Stimulated activated CD4-positive, alpha-beta T cell treated with anti-CD3 and anti-CD28 coated beads, TNF-alpha, amount 100 ng/mL, for 48 hours (primary cell): ENCODE measurements at places on chromosomes 6 and 20.

DNA sequence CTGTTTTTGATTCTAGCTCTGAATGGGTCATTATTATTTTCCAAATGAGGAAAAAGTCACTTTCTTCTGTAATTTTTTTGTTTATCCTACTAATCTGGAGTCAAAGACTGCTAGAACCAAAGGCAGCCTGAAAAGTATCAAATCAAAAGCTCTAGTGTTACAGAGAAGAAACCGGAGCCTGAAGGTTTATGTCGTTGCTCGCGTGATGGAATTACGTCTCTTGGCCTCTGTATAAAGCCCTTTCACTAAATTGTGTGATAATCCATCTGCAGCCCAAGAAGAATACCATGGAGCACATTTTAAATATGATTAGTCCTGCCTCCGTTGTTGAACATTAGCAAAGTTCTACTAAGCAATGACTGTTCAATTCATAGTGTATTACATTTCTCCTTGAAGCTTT is 738.6 kb downstream of the C6orf118 start:
- no peak for DNase-seq

GRCh38 chr6:9515633-9516606 is 899.0 kb downstream of the TFAP2A start:
- DNase-seq = no peak

DNA sequence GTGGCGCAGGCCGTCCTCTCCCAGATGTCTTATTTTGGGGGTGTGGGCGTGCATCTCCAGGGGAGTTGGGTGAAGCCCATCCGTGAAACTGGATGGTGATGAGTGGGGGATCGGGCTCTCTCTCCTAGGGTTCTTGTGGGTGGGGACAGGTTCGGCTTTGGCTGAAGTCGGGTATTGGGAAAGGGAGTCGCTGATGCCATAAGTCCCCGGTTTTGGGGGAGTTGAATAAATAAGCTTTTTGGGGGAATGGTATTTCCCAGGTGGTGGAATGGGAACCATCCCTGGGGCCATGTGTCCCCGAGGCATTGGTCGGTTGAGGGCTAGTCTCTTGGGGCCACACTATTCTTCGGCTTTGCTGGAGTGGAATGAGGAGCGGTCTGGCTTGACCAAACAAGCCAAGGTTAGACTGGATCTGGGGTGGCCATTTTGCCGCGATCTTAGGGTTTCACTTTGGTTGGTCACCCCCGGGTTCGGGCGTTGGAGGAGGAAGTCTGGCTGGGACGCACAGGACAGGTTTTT is 481 bp downstream of the ZNF133 start:
- no peak for DNase-seq

DNA sequence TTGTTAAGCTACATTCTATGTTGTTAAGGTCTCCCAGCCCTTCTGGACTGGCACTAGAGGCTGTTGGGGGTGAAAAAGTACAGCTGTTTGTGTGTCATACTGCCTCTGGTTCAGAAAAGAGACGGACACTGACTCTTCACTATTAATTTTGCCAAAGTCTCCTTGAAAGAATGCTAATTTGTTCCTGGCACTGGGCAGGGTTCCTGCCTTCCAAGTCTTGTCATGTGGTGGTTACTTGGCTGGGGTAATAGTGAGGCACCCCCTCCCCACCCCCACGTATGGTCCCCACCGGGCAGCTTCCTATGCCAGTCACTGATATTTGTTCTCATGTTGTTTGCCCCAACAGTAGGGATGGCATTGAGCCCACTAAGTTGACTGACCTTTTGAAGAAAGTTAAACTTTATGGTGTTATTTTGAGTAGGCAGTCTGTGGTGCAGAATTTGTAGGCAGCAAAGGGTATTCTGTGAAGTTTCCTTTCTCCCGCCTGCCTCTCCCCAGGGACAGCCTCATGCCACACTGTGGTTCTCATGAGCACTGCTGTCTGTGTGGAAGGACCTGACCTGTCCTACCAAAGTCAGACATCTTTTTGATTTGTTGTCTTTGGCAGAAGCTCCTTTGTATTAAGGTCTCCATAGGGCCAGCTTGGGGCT is 8.7 kb downstream of the CDS2 start:
- no peak for DNase-seq

GRCh38 chr6:71396410-71396801 is 107.8 kb downstream of the OGFRL1 start:
- no peak for DNase-seq

- no peak for DNase-seq
Observed at GRCh38 chr6:25014791-25015560, 79.2 kb upstream of the RIPOR2 start.

GRCh38 chr6:121330516-121330915 is 3.8 kb downstream of the TBC1D32 start:
- no peak for DNase-seq

DNA sequence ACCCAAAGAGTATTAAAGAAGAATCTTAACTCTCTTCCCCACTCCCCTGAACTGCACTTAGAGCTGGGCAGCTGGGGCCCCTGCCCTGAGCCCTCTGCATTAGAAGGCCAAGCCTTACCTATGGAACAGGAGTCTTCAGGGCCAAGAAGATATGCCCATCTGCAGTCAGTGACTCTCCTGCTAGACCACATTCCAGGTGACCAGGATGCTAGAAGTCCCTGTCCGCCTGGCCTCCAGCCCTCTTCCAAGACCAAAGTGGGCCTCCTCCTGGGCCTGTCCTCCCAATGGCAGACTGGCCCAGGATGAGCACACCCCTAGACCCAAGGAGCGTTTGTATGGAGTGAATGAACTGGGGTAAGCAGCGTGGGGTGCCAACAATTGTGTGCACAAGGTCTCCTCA is 259.1 kb downstream of the LY86 start:
- DNase-seq = no peak

DNA sequence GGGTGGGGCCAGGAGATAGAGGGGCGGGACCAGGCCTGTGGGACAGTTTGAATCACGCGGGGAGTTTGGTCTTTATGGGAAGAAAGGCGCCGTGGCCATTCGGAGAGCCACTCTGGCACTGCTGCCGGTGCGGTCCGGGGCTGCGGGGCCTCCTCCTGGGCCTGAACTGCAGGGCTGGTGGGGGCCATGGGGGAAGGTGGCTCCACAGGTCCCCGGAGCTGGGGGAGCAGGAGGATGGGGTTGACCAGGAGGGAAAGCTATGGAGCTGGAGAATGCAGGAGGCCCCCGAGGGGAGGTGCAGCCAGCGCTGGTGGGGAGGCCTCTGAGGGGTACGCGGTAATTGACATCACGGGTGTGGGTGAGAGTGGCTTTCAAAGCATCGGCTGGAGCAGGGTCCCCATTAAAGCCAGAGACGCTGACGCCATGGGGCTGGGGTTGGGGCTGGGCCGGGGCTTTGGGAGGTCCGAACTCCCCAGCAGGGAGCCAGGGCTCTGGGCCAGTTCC is 1.8 kb upstream of the BHLHE23 start:
- DNase-seq = no peak

DNA sequence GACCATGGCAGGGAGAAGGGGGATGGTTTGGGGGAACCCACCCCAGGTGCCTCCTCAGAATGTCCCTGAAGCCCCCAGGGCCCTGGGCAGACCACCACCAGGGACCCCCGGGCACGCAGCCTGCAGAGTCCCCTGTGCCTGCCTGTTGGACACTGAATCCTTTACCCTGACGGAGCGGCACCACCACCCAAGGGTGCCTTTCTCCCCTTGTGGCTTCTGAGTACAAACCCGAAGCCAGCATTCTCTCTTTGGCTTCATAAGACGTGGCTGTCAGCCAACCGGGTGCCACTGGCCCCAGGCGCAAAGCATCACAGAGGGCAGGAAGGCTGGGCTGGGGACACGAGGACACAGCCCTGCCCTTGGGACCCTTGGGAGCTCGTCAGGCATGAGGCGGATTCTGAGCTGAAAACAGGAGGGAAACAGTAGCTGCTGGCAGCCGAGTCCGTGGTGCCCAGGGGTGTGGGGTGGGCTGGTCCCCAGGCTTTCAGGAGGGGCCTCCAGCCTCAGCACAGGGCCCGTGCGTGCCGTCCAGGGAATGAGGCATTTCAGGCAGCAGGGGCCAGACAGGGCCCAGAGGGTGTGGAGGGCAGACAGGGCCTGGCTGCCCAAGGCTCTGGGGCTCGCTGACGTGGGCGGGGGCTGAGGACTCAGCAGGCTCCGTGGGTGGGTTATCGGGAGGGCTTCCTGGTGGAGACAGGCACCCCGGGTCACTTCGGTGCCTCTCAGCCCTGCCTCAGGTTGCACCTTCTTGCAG is 3.5 kb downstream of the COL9A3 start:
- no peak for DNase-seq

- no peak for DNase-seq
Observed at GRCh38 chr6:56742122-56742791, 99.6 kb upstream of the DST start.

DNA sequence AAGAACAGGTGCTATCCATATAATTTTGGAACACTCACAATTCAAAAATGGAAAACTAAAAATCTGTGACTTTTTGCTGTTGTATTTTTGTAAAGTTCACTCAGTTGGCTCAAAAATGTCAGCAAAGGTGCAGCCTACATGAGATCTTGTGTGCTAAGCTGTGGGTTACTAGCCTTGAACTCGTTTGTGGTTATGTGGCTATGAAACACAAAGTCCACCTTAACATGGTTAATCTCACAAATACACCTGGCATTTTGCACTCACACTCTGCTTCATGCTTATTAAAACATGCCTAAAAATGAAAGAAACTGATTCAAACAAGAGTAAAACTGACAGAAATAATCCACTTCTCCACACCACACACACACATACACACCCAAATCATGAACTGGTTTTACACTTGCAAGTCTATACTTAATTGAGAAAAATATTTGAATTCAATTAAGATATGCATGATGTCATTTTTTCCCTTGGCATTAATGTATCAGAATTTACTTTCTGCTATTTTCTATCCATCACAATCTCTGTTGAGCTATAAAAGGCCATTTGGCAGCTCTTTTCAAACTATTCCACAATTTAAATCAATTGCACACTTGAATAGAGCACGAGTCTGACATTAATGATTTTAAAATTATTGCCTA is 22.9 kb upstream of the TMEM30A start:
- no peak for DNase-seq

DNA sequence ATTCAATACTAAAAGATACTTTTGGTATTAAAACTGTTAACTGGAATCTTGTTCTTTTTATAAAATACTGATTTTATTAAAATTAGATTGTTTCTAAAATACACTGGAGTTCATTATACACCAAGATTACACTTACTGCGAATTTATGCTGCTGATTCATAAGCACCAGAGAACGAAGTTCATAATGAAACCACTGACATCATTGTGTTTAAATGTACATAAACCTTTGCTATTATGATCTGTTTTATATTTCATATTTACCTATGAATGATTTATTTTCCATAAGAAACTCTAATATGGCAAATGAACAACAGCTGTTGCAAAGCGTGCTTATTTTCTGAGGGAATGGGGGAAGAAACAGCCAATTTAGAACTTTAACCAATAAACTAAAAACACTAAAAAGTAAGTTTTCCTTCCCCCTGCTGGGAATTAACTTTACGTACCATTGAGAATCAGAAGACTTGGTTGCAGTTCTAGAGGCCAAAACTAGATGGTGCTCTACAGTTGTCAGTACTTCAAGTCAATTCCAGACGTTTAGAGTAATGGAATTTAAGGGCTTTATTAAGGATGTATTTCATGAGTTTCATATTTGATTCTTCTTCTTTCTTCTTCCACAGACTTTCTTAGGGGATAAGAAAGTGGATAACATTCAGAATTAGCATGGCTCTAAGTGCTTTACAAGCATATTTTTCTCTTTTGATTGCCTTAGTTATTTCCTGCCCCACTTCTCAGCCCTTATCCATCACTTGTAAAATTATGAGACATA is 30.8 kb upstream of the COL19A1 start:
- no peak for DNase-seq

DNA sequence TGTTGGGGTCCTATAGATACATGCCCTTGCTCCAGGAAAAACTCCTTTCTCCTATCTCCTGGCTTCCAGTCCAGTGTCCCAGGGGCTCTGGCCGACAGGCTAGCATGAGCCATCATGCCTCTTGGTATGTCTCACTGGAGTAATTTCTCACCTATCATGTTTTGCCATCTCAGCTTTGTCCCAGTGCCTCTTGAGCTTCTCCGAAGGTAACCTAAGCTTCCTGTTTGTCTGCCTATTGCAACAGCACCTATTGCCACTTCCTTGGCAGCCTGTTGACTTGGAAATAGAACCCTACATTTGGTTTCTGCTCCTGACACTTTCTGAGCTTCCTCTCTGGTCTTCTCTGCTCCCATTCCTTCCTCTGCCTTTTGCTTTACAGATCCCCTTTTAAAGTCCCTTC is 197.7 kb downstream of the KCNQ5 start:
- no peak for DNase-seq

GRCh38 chr6:132693478-132693877 is 20.4 kb downstream of the VNN1 start:
- no peak for DNase-seq

GRCh38 chr6:157603314-157603940 is 219.6 kb upstream of the SNX9 start:
- DNase-seq = no peak

- no peak for DNase-seq
Observed at GRCh38 chr20:34403908-34404307, 40.8 kb downstream of the ITCH start.

DNA sequence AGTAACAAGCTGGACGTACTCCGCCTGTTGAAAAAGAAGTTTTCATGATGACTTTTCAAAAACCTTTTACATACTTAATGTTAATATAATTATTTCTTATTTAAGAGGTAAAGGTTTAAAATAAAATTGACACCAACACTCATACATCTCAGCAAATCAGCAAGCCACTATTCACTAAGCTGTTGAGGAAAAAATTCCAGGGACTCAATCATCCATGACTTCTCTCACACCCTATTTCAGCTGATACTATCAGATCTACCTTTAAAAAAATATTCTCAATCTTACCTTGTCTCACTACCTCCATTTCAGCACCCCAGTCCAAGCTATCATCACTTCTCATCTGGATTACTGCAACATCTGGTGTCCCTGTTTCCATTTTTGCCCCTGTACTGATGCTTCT is 109.3 kb downstream of the HACE1 start:
- no peak for DNase-seq

DNA sequence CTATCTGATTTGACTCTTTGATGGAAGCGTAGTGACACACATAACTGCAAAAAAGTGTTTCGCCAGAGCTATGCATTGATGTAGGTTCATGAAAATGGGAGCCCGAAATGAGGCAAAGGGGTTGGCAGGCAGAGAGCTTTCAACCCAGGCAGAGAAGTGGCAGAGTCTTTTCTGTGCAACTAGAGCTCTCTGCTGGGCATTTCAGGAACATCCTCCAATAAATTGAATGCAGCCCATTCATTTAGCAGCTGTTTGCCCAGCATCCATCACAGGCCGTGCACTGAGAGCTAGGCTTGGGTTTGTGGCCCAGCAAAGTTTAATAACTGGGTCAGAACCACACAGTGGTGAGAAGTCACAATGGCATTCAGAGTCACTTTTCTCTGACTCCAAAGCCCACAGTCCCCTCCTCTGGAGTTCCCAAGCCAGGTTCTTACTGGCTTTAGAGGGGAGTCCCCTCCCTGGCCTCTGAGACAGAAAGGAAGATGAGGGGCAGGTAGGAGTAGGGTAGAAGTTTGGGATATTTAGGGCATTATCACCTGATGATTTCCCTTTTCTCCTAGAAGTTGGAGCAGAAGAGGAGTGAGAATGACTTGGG is 31.8 kb upstream of the ELMO2 start:
- no peak for DNase-seq
